ENCODE measurements at places on chromosomes 4 and X.

DNA sequence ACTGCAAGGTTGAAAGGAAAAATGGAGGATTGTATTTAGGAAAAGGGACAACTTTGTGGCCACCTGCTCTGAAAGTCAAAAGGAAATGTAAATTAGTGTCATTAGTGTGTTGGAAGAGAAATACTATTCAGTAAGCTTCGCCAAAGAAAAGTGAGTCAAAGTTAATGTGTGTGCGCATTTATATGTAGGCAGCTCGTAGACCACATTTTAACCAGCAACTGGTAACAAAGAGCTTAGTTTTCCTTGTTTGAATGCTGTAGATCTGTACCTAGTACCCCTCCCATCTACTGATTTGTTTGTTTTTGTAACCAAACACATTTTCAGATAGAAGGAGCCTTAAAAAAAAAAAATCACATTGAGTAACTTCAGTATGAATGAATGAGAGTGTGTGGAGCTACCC is 69.3 kb downstream of the GPAT3 start:
- no peak for DNase-seq

GRCh38 chrX:2370456-2370855 is 130.3 kb downstream of the DHRSX start:
- DNase-seq = no peak

DNA sequence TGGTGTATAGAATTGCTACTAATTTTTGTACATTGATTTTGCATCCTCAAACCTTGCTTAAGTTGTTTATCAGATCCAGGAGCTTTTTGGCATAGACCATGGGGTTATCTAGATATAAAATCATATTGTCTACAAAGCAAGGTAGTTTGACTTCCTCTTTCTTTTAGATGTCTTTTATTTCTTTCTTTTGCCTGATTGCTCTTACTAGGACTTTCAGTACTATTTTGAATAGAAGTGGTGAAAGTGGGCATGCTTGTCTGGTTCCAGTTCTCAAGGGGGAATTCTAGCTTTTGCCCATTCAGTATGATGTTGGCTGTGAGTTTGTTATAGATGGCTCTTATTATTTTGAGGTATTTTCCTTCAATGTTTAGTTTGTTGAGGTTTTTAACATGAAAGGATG is 187.9 kb upstream of the LCORL start:
- no peak for DNase-seq

DNA sequence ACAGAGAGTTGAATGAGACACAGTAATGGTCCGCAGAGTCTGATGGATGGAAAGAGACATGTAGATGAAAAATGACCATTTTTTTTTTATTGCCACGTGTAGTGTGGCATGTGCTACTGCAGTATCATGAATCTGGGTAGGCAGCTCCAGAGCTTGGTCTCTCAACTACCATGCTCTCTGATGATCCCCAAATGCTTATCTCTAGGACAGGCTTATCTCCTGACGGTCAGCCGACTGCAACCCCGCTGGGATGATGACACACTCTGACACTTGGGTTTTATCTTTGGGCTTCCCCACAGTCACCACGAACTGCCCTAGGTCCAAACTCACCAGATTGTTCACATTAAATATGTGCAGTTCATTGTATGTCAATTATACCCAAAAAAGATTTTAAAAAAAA is 239.7 kb downstream of the QDPR start:
- no peak for DNase-seq

- DNase-seq = no peak
Measured at GRCh38 chr4:112379306-112379705, 82.1 kb downstream of the ALPK1 start.

DNA sequence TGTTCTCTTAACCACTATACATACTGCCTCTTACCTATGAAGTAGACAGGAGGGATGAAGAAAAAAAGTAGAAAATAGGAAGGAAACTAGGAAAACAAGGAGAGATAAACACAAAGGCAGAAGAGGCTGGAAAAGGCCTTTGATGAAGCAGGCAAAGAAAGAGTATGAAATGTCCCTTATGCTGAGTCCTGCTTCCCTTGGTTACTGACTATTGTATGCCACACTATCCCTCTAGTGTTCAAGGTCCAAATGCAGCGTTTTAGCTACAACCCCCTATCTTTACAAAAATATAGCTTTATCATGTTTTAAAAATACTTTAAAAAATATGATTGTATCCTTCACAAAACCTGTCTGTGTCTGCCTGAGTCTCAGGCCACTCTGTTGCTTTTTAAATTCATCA is 233.1 kb downstream of the CAMK2D start:
- DNase-seq = no peak

DNA sequence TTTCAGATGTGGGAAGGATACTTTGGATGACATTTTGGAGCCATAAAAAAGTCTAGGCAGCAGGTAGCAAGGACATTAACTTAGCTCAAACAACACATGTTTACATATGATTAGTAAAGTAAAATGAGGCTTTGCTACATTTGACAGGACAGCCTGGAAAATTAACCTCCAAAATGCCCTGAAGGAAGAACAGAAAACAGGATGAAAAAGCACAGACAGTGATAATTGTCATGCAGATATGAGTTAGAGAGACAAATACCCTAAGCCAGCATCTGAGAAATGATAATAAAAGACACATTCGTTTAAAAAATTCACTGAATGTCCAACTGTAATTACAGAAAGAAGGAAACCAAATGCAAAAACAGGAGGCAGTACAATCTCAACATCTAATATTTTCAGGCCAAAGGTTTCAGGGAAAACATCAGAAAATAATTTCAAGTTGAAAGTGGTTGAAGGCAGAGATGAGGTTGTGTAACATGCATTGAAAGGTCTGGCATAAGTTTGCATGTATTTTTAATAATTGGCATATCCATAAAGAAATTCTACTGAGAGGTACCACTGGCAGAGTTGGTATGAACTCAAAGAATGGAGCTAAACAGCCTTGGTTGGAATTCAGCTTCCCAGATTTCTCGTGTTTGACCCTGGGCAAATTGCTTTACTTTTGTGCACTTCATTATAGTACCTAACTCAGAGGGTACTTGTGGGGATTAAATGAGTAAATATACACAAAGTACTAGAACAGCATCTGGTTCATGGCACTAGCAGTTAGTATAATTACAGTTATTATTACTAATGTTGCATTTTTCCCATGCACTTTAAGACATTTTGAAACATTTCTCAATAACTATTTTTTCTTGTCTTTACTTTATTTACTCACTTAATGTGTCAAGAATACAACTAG is 54.4 kb upstream of the MAP9 start:
- no peak for DNase-seq

- DNase-seq = no peak
Measured at GRCh38 chr4:99403380-99404184, 31.6 kb downstream of the ADH7 start.

DNA sequence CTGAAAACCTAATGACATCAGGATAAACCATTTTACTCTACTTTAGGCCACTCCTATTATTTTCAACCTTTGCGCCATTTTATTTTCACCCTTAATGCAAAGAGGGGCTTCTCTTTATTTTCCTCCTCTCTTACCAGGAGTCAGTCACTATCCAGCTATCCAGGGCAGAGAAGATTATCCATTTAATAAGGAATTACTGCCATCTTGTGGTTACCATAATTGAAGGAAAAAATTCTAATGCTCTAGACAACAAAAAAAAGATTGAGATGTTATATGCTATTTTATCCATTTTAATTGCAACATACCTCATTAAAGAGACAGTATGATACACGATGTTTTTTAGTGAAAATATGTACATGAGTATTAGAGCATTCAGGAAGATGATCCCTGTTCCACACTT is 514.5 kb upstream of the FAM241A start:
- no peak for DNase-seq

- DNase-seq = no peak
Measured at GRCh38 chrX:110046001-110046400, 43.1 kb downstream of the TMEM164 start.

- peak; percentile 90 for DNase-seq
Measured at GRCh38 chrX:39144956-39145355, 343.7 kb downstream of the MID1IP1 start.

DNA sequence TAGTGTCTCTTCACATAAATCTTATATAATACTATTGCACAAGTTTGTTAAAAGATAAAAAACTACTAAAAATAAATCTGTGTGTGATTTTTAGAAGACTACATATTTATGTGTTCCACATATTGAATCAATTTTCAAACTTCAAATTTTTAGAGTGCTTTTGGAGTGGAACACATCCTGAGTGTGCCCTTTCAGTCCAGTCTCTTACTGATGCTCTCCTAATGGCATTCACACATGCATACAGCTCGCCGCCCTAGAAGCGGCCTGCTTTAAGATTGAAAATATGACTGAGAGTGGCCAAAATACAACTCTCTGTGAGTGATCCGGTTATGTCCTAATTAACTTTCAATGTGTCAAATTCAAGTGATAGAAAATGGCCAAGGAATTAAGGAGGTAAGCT is 628.8 kb downstream of the ANKRD50 start:
- DNase-seq = no peak

DNA sequence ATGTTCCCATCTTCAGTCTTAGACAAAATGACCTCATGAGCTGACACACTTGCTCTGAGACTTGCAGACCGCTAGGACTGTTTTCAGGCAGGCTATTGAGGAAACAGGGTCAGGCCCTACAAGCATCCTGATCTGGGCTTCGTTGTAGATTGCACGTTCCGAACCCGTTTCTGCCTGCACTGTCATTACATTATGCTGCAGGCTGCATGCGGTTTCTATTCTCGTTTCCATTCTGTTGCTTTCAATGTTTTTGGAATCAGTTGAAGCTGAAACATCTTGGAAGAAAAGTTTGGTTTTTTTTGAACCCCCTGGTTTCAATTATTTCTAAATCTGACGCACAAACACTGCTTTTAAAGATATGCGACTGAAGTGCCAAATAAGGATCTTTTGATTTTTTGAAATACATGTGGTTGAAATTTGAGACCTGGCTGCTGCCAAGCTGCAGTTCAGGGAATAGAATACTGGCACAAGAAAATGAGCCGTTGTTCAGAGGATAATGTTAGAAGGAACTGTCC is 716.1 kb upstream of the INTU start:
- DNase-seq = no peak

- no peak for DNase-seq
Measured at GRCh38 chr4:108355902-108356535, 187.3 kb upstream of the LEF1 start.

GRCh38 chrX:10121787-10122186 is 35.0 kb upstream of the CLCN4 start:
- peak; percentile 30 for DNase-seq

DNA sequence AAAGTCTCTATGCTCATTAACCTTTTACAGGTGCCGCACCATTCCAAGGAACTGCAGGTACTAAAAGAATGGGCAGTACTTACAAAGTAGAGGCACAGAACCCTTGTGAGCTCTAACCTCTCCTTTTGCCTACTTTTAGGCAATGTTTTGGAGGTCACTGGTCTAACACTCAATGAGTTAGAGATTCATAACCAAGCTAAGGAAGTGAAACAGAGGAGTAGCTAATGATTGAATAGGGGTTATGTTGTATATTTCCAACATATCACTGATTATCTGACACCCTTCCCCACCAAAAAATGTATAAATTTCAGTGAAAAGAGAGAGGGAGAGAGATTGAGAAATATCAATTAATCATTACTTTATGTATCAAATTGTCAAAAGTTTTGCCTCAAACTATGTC is 269.3 kb downstream of the PCDH7 start:
- DNase-seq = no peak

DNA sequence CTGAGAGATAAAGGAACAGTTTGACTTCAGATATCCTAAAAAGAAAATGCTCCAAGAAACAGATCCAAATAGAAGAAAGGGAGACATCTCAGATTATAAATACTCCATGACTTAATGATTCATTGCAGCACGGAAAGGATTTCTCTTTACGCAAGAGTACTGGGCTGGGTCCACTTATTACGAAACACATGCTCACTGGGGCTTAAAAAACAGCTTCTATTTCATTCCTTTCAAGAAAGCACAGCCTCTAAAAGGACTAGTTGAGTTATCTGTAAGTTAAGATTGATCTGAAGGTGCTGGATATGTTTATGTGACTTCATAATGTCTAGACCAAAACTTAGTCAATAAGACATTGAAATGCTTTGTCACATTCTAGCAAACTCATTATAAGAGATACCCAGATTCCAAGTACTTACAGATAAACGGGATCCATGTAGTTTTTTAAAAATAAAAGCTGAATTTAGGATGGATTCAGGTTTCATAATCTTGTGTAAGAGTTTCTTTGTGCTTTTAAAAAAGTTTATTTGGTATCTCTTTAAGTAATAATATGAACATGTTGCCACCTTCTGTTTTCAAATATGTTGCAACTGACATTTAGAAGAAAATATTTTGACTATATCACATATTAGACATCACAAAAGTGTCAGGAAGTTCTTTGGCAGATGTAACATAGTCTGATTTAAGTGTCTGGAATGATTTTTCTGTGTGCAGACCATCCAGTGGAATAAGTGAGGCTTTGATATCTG is 109.5 kb upstream of the MYOZ2 start:
- DNase-seq = peak; percentile 51

GRCh38 chr4:88445252-88445651 is 11.7 kb upstream of the HERC5 start:
- DNase-seq = no peak

GRCh38 chr4:113561092-113561491 is 200.4 kb downstream of the CAMK2D start:
- DNase-seq = no peak

DNA sequence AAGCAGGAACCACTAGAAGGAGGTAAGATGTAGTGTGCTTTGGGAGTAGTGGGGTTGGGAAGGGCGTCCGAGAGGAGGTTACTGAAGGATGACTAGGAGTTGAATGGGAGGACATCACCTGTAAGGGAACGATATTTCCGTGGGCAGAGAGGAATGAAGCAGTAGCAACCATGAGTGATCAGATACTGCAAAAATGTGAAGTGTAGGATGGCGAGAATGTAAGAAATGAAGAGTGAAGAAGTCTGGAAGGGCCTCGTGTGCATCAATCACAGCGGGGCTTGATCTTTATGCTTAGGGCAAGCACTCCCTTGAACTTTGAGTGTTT is 594 bp downstream of the MSMO1 start:
- no peak for DNase-seq

- DNase-seq = peak; percentile 74
Measured at GRCh38 chr4:141311246-141312204, 90.8 kb downstream of the ZNF330 start.

- no peak for DNase-seq
Measured at GRCh38 chrX:148909758-148910157, 409.3 kb downstream of the AFF2 start.

GRCh38 chr4:82774711-82775171 is 23.9 kb downstream of the SCD5 start:
- no peak for DNase-seq

All from HL-60 (cell line).